Activated naive CD8-positive, alpha-beta T cell treated with anti-CD3 and anti-CD28 coated beads, Interleukin-2, amount 50 U/mL, for 16 hours (primary cell): ENCODE measurements at places on chromosomes 4 and X.

DNA sequence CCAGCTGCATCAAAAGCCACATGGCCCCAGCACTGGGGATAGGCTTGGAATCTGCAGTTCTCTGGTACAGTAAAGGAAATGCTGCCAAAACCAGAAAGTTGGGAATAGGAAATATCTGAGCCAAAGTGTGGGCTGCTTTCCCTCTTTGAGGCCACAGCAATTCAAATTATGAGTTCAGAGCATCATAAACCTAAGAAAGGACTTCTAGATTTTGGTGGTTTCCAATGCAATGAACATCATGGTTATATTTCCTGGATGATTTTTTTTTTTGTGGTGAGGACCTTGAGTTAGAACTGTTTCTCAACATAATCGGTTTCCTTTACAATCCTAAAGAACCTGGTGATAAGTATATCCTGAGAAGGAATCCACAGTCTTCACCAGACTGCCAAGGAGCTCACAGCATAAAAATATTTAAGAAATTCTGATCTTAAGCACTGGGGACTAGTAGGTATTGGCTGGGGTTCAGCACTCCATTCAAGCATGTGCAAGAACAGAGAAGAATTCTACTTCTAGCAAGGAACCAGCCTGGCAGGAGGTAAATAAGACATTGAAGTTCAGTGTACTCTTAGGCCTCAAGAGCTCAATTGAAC, 29.8 kb upstream of the ARHGAP24 start:
- no peak for DNase-seq

DNA sequence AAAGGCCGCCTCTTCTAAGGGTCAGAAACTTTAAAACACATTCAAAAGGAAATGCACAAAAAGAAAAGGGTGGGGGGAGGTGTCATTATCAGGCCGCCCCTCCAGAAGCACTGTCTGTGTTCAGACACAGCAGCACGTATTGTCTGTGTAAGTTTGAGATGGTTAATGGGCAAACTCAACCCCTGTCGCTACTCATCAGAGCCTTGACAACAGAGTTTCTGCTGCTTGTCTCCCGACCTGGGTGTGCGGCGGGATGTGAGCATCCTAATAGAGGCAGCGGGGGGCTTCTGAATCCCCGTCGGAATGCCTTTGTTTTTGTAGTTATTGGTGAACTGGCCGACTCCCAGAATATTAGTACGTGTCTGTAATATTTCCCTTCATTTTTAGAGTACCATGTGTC, 158.9 kb downstream of the DCTD start:
- no peak for DNase-seq

DNA sequence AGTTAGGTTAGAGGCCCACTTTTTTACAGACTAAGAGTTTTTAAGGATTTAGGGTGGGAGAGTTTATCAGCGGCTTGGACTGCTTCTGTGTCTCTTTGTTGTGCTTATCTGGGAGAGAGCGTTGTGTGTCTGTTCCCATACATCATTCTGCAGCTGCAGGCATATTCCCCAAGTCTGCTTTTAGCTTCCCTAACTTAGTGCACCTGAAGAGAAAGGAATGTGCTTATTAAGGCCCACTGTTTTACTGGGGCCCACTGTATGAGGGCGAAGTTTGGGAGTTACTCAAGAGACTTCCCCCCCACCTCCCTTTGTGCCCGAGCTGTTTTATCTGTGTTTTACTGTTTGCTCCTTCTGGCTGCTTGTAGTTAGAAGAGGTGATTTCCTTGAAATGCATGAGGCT, 31.9 kb downstream of the ART3 start:
- DNase-seq = no peak

DNA sequence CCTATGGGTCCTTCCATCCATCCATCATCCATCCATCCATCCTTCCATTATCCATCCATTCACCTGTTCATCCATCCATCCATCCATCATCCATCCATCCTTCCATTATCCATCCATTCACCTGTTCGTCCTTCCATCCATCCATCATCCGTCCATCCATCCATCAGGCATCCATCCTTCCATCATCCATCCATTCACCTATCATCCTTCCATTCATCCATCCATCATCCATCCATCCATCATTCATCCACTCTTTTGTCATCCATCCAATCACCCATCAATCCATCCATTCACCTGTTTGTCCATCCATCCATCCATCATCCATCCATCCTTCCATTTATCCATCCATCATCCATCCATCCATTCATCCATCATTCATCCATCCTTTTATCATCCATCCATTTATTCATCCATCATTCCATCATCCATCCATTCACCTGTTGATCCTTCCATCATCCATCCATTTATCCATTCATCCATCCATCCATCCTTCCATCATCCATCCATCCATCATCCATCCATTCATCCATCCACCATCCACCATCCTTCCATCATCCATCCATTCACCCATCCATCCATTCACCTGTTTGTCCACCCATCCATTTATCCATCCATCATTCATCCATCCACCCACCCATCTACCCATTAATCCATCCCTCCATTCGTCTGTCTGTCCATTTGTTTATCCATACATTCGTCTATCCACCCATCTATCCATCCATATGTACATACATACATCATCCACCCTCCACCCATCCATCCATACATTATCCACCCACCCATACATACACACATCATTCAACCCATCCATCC, 34.8 kb downstream of the SH3TC1 start:
- no peak for DNase-seq

- no peak for DNase-seq
Observed at GRCh38 chr4:93203708-93204107, 624.8 kb upstream of the ATOH1 start.

DNA sequence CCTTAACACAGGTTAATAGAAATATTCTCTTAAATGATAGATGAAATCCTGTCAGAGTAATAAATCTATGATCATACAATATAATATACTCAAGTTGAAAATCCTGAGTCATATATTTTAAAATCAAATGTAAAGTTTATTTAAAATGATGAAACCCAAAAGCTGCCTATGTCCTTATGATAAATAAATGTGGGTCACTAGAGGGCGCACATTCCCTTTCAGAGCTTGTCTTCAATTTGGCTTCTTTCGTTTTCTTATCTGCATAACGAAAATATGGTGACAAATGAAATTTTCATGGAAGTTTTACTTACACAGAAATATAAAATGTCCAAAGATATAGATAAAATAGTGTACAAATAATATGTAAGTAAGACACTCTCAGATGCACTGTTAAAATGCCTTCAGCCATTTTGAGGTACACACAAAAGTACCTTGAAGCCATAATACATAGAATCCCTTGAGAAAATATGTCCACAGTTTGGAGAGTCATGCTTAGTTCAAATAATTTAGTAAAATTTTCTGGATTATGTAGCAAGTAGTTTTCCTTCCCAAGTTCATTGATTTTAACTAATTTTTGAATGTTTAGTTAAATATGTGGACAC, 680.4 kb downstream of the DMD start:
- no peak for DNase-seq

DNA sequence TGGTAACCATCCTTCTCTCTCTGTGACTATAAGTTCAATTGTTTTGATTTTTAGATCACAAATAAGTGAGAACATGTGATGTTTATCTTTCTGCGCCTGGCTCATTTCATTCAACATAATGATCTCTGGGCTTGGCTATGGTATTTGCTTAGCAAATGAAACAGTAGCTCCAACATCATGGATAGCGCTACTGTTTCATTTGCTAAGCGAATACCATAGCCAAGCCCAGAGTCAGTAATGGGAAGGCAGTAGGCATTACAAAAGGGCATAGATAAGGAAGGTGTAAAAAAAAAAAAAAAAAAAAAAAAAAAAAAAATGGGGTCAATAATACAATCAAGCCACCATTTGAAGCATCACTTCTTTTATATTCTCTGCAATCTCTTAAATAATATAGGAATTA, 469.0 kb upstream of the ATOH1 start:
- DNase-seq = no peak

DNA sequence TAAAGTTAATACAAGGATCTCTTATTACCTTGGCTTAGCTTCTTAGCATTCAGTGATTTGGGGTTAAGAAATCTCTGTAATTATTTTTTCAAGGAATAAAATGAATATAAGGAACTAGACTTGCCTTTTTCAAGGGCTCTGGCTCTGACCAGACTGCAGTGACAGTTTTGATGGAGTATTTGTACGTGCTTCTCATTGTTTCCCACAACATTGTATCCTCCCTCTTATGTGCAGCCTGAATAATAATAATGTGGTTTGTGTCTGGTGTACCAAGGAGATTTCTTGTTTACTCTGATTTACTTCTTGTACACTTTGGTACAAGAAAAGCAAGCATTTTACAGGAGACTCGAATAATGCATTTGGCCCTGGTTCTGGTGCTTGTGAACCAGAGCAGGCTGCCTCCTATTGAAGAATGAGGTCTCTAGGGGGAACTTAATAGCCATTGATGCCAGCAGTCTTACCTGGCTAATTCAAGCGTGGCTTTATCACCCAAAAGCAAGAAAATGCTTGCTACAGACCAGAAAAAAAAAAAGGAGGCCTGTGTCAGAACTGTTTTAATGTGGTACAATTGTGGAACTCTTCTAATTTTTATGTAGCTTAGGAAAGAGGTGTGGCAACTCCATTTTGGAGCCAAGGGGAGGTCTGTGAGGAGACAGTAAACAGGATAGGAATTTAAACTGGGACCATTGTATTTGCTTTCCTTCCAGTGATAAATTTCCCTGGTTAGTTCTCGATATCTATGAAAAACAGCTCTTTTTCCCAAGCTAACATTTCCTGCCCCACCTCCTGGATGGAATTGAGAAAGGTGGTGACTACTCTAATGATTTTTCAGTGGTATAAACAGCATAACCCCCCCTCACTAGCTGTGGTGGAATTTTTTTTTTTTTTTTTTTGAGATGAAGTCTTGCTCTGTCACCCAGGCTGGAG, 5.6 kb downstream of the OTC start:
- no peak for DNase-seq

DNA sequence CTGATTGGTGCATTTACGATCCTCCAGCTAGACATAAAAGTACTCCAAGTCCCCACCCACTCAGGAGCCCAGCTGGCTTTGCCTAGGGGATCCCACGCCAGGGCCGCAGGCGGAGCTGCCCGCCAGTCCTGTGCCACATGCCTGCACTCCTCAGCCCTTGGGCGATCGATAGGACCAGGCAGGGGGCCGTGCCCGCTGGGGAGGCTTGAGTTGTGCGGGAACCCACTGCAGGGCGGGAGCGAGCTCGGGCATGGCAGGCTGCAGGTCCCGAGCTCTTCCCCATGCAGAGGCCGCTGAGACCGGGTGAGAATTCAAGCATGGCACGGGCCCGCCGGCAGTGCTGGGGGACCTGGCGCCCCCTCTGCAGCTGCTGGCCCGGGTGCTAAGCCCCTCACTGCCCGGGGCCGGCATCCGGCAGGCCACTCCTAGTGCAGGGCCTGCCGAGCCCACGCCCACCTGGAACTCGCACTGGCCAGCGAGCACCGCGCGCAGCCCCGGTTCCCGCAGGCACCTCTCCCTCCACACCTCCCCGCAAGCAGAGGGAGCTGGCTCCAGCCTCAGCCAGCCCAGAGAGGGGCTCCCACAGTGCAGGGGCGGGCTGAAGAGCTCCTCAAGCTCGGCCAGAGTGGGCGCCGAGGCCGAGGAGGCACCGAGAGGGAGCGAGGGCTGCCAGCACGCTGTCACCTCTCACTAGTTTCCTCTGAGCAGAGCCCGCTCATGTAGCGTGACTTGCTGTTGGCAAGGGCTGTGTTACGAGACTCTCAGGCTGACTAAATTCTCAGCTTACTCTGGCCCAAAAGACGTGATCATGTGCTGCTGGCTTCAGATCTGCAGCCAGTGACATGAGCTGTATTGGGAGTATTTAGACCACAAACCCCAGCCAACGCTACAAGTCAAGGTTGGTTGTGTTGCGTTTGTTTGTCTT, 87.5 kb downstream of the TRAPPC11 start:
- DNase-seq = no peak

- no peak for DNase-seq
Observed at GRCh38 chr4:81096566-81096965, 66.1 kb downstream of the BMP3 start.

GRCh38 chrX:139739138-139739537, 31.2 kb upstream of the MCF2 start:
- DNase-seq = no peak

GRCh38 chr4:136036744-136037143, 1495.5 kb downstream of the PCDH18 start:
- no peak for DNase-seq

DNA sequence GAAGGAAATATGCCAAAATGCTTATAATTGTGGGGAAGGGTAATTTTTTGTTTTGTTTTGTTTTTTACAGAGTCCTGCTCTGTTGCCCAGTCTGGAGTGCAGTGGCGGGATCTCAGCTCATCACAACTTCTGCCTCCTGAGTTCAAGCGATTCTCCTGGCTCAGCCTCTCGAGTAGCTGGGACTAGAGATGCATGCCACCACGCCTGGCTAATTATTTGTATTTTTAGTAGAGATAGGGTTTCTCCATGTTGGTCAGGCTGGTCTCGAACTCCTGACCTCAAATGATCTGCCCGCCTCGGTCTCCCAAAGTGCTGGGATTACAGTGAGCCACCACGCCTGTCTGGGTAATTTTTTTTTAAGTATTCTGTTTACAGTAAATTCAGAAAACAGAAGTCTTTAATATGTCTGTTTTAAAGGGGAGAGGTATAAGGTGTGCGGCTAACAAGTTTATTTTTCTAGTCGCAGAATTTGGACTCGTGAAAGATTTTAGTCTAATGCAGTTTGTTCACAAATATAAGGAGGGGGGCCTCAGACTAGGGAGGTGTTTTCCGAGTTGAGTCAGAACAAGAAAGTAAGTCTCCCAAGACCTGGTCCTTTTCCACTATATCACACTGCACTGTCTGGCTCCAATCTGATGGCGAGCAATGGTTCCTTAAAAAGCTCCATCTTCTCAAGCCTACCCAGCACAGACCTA, 1.5 kb downstream of the ACSL1 start:
- DNase-seq = no peak

- DNase-seq = no peak
Observed at GRCh38 chr4:181465826-181466225, 777.4 kb upstream of the TENM3 start.

- no peak for DNase-seq
Observed at GRCh38 chr4:129455482-129455881, 359.5 kb downstream of the C4orf33 start.

- no peak for DNase-seq
Observed at GRCh38 chr4:188683571-188683970, 544.3 kb downstream of the TRIML1 start.

- no peak for DNase-seq
Observed at GRCh38 chrX:41391606-41392005, 55.5 kb upstream of the NYX start.

- DNase-seq = no peak
Observed at GRCh38 chr4:24881508-24882196, 31.2 kb downstream of the CCDC149 start.

DNA sequence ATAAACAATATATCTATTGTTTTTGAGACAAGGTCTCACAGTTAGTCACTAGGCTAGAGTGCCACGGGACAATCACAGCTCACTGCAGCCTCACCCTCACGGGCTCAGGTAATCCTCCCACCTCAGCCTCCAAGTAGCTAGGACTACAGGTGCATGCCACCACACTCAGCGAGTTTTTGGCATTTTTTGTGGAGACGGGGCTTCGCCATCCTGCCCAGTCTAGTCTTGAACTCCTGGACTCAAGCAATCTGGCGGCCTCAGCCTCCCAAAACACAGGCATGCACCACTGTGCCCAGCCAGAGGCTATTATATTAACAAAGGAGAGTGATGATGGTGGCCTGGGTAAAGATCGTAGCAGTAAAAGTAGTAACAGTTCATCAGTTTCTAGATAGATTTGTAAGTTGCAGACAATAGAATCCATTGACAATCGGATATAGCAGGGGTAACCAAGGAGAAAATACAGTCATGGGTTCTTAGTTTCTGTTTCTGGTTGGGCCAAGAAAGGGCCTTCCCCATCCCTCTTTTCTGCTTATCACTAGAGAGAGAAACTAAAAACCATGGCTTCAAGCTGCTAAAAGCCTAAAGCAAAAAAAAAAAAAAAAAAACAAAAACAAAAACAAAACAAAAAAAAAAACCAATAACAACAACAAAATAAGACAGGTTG, 60.6 kb downstream of the ANXA10 start:
- DNase-seq = no peak
